ENCODE measurements at places on chromosomes 6 and 20. TPM values are rescaled to one million over a fixed set of nuclear protein-coding genes. Genes with fewer than 3 reads are reported as not detected.

GRCh38 chr20:7935027-7935551 lies 5.2 kb downstream of the HAO1 start:
- DNase-seq: no peak

- DNase-seq: no peak
These were observed 201.2 kb upstream of the SHLD1 start for GRCh38 chr20:5548902-5549599.

GRCh38 chr6:21508753-21509152 lies 84.8 kb upstream of the SOX4 start:
- no peak for DNase-seq

- peak; percentile 71 for DNase-seq
These were observed 96.6 kb upstream of the MAN1A1 start for GRCh38 chr6:119446115-119446554.

GRCh38 chr6:4459032-4459431 lies 317.2 kb upstream of the CDYL start:
- DNase-seq: peak; percentile 97

MEI4 gene
- not detected for total RNA-seq

ID4 gene
- total RNA-seq: 2.8 TPM
